ENCODE measurements at places on chromosomes 5 and 9. TPM values are rescaled to one million over a fixed set of nuclear protein-coding genes. Genes with fewer than 3 reads are reported as not detected.

The AMACR gene
- 75.3 TPM for total RNA-seq

The TSSK1B gene
- total RNA-seq: 0.12 TPM

- no peak for DNase-seq
These were observed 71.5 kb upstream of the ERBIN start for GRCh38 chr5:65854925-65855324.

DNA sequence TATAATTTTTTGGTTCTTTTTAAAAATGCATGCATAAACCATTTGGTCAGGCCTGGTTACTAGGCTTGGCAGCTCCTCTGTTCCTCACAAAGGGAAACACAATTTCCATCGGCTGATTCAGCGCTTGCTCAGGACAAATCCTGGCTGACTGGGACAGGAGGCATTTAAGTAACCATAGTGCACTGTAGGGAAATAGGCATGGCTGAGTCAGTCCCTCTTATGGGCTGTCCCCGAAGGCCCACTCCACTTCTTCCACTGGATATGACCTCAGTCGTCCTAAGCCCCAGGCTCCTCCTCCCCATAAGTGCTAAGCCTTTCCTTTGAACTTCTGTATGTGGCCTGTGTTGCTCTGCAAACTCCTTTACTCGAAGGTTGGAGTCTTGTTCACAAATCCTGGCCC is 71.2 kb upstream of the GLIS3 start:
- DNase-seq: no peak

- no peak for DNase-seq
These were observed 30.7 kb downstream of the MSX2 start for GRCh38 chr5:174755106-174755505.

The IFNA21 gene
- not detected for total RNA-seq
